ENCODE measurements at places on chromosomes 5 and 9.

- peak; percentile 54 for DNase-seq
Observed at GRCh38 chr9:117160254-117160653, 254.6 kb downstream of the ASTN2 start.

- DNase-seq = no peak
Observed at GRCh38 chr5:10599113-10599512, 35.2 kb downstream of the ANKRD33B start.

GRCh38 chr5:170638454-170639220, 134.8 kb downstream of the KCNIP1 start:
- peak; percentile 65 for DNase-seq

DNA sequence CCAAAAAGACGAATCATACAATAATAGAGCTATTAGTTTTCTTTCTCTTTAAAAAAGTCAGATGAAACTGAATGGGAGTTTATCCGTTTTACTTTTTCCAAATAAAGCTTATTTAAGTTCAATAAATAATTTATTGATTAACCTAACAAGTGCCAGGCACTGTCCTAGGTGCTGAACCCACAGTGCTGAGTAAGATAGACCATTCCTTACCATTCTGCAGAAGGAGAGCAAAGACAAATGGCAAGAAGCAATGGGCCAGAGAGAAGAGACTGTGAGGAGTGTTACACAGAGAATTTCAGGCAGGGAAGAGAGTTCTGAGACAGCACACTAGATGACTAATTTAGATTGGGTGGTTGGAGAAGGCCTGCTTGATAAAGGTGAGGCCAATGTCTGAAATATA, 127.2 kb downstream of the AUH start:
- DNase-seq = no peak

GRCh38 chr9:34573599-34574325, 15.8 kb downstream of the CNTFR start:
- DNase-seq = no peak

GRCh38 chr5:142388696-142389095, 63.9 kb upstream of the SPRY4 start:
- DNase-seq = peak; percentile 33

GRCh38 chr9:108083796-108084352, 594.3 kb upstream of the KLF4 start:
- DNase-seq = no peak

GRCh38 chr5:127812570-127812969, 109.4 kb downstream of the CCDC192 start:
- DNase-seq = no peak

DNA sequence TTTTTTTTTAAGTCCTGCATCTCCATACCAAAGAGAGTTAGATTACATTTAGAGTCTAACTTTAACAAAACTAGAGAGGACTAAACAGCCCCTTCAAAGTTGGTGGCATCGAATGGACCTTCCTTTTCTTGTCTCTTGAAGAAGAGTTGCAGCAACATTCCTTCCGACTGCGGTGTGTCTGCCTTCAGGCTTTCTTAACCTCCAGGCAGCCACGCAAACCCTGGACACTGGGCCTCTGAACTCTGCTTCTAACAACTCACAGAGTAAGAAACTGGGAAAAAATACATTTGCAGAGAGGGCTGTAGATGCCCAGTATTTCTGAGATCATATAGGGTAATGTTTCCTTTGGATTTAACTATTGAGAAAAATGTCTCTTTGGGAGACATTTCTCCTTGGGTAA, 120.5 kb upstream of the MAST4 start:
- DNase-seq = no peak

GRCh38 chr5:125152461-125153189, 406.2 kb upstream of the ZNF608 start:
- DNase-seq = no peak

- DNase-seq = no peak
Observed at GRCh38 chr5:107545486-107545885, 125.3 kb downstream of the EFNA5 start.

DNA sequence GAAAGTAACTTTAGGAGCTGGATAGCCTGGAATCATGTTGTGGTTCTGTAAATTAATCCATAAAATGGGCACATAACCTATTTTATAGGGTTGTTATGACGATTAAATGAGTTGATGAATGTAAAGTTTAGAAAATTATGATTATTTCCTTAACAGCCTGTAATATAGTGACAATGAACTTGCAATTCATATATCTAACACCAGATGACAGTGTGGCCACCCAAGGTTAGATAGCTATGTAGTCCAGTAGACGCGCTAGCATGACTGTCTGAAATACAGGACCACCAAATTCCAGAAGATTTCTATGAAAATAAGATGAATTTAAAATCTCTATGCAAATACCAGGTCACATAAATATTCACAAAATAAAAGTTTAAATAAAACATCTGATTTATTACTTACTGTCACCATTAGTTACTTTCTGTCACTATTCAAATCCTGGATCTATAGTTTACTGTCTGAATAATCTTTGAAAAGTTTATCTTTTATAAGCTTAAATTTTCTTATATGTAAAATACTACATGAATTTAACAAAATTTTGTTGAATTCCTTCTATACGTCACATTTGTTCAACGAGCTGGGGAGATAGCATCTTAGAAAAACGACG, 26.1 kb upstream of the MACIR start:
- peak; percentile 70 for DNase-seq

DNA sequence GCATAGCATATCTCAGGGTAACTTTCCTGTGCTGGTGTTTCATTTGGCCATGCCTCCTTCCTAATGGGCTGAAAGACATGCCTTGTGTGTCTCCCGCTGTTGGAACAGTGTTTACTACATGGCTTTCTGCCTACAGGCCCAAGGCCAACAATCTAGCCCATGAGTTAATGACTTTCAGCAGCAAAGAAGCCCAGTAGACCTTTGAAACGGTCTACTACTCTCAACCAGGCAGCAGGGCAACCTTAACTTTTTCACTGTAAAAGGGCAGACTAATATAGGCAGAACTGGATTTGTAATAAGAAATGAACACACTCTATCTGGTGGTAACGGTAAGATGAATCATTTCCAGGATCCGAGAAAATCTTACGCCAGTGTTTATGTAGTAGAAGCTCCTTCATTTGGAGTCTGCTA, 21.0 kb downstream of the C5orf15 start:
- no peak for DNase-seq

GRCh38 chr5:150065886-150066285, 20.5 kb downstream of the CSF1R start:
- no peak for DNase-seq

DNA sequence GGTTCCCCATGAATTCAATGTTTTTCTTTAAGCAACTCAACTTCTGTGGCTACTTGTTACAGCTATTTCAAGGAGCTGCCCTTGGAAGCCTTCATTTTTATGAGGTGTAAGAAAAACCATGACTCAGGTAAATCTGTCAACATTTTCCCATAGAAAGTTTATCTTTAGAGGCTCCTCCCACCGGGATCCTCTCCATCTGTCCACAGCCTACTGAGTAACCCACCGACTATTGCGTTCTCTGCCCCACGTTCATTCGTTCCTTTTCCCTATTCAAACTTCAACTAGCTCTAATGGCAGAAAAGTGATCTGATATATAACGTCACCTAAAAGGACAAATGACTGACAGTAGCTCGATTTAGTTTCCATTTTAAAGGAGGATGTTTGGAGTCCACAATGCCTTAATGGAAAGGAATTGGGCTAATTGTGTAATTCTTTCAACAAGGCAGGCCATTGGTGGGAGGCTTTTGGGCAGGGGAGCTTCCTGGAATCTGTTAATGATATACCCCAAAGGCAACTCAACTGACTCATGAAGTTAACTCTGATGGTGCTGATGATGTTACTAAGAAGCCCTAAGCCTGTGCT, 29.3 kb upstream of the NR3C1 start:
- DNase-seq = no peak

GRCh38 chr9:112086627-112087026, 88.5 kb downstream of the SUSD1 start:
- DNase-seq = peak; percentile 41

- DNase-seq = no peak
Observed at GRCh38 chr9:31302620-31303418, 1081.6 kb upstream of the ACO1 start.

DNA sequence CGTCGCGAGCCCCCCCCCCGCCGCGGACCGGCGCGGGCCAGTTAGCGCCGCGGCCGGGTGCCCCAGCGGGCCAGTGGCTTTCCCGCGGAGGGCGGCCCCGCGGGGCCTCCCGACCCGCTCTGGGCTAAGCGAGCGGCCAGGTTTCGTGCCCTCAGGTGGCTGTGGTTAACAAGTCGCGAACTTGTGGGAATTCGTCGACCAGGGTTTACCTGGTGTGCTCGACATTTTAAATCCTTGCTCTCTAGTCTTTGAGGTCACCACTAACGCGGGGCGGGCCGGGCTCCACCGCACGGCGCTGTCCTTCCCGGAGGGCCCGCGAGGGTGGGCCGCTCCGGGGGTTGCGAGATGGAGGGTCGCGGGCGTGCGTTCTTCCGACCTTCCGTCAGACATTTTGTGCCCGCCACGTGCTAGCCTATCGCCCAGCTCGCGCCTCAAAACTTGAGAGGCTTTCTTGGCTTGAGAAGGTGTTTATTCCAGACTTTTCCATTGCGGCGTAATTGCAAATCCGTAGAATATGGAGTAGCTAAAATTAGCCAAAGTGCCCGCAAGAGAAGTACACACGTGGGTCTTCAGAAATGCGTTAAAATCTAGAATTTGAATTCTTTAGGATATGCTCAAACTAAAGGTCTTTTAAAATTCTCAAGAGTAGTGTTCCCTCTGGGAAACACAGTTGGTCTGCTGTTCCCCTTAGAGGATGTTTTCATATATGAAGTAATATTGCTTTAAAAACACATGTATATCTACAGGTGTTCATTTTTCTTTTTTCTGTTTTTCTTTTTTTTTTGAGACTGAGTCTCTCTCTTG, 2.1 kb downstream of the ANP32B start:
- DNase-seq = peak; percentile 82

- peak; percentile 2 for DNase-seq
Observed at GRCh38 chr5:38029397-38030065, 189.7 kb upstream of the GDNF start.

DNA sequence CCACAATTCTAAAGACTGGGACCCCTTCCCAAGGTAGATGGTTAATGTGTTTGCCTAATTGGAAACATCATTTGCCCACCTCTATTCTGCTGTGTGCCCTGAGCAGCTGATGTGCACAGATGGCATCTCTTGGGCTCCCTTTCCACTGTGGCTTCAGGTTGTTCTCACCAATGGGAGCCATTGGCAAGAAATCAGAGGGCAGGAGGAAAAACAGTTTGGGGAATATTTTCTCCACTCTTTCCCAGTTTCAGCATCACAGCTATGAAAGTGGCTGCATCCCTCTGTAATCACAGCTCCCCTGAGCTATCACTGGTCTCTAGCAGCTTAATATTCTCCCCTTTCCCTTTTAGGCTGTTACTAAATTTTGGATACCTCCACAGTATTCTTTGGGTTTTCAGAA, 911.6 kb upstream of the SEMA6A start:
- DNase-seq = no peak

GRCh38 chr9:134061019-134061687, 6.7 kb downstream of the BRD3 start:
- DNase-seq = no peak

- DNase-seq = no peak
Observed at GRCh38 chr5:150291388-150292385, 2.1 kb upstream of the CAMK2A start.

- DNase-seq = no peak
Observed at GRCh38 chr5:79771387-79771786, 81.8 kb downstream of the CMYA5 start.

GRCh38 chr5:154236536-154237375, 46.2 kb downstream of the GALNT10 start:
- DNase-seq = no peak

GRCh38 chr9:76394960-76395252, 680 bp upstream of the RFK start:
- DNase-seq = peak; percentile 84

GRCh38 chr5:92836855-92837755, 743.9 kb downstream of the NR2F1-AS1 start:
- no peak for DNase-seq

GRCh38 chr9:105295986-105296385, 51.5 kb downstream of the SLC44A1 start:
- DNase-seq = no peak

DNA sequence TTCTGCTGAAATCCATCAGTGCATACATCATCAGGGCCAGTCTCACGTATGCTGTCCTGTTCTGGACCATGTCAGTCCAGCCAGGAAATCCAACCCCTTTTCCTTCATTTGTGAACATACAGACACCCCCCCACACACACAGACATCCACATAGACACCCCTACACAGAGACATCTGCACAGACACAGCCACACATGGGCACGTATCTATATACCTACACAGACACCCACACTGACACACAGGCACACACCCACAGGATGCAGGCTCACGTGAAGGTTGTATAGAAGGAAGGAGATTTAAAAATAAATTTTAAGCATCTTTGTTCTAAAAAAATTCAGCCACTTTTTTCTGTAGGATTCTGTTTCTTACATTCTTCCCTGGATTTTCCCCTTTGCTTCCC, 325.6 kb downstream of the SLIT3 start:
- no peak for DNase-seq

GRCh38 chr5:111221139-111221538, 3.0 kb upstream of the CAMK4 start:
- no peak for DNase-seq

GRCh38 chr5:40678460-40679147, 1.1 kb upstream of the PTGER4 start:
- DNase-seq = peak; percentile 21

DNA sequence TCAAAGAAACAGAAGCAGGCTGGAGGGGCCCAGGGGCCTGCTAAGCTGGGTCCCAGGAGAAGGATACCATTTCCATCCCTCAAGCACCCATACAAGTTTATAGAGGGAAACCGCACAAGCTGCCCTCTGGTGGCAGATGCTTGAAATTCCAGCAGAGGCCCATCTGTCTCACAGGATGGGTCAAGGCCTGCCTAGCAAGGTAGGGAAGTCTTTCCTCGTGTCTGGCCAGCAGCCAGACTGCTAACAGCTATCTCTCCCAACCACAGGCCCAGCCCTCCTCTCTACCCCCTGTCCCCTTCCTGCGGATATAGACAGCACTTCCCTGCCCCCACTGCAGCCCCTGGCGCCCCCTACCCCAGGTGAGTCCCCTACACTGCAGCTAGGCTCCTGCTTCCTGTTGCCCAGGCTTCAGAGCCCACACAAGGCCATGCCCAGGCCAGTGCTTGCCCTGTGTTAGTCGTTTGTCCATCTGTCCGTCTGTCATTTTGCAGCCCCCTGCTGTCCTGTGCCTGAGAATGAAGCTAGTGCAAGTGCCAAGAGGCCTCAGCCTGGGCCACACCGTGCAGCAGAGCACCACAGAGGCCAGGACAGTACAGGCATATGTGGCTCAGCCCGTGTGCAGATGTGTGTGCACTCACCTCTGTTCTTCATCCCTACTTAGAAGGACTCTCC, 26.2 kb downstream of the TCF7 start:
- DNase-seq = peak; percentile 88

Measured in DMS53 (cell line).